ENCODE measurements at places on chromosomes 7 and 10. TPM values are rescaled to one million over a fixed set of nuclear protein-coding genes. Genes with fewer than 3 reads are reported as not detected.

The DDX56 gene
- 67.7 TPM for total RNA-seq

The CFAP70 gene
- total RNA-seq: 0.18 TPM

The NOM1 gene
- 16.4 TPM for total RNA-seq

The ZNF735 gene
- total RNA-seq: not detected

The MPP7 gene
- 1.4 TPM for total RNA-seq

All from IMR-90 (cell line).